ENCODE measurements at places on chromosomes 13 and 19.

- no peak for DNase-seq
Measured at GRCh38 chr13:34357435-34358232, 539.7 kb downstream of the RFC3 start.

DNA sequence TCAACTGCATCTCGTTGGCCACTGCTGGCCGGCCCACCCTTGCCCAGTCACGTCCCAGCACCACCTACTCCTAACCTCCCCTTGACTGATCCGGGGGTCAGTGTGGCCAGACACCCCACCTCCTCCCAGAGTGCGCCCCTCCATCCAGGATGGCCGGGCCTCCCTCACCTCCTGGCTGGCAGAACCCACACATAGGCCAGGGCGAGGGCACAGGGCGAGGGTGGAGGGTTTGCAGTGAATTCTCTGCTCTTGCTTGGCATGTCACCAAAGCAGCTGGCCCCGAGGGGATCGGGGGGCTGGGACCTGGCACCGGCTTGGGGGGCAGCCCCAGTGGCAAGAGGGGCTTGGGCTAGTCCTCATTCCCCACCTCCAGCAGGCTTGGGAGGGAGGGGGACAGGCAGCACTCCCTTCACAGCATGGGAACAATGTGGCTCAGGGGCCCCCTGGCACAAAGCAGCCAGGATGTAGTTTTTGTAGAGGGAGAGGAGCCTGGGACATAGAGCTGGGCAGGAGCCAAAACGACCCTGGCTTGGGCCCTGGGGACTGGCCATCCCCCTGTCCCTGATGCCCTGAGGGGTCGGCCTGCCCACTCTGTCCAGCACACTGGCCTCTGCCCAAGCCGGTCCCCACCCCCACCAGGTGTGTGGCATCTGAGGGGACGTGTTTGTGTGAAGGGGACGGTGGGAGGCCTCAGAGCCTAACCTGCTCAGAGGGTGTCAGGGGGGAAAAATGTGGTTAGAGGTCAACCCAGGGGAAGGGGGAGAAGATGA lies 28.5 kb upstream of the ASF1B start:
- DNase-seq = no peak

GRCh38 chr19:6198896-6199239 lies 63.4 kb downstream of the ACSBG2 start:
- DNase-seq = no peak

- no peak for DNase-seq
Measured at GRCh38 chr19:19750842-19751790, 18.2 kb upstream of the ZNF14 start.

DNA sequence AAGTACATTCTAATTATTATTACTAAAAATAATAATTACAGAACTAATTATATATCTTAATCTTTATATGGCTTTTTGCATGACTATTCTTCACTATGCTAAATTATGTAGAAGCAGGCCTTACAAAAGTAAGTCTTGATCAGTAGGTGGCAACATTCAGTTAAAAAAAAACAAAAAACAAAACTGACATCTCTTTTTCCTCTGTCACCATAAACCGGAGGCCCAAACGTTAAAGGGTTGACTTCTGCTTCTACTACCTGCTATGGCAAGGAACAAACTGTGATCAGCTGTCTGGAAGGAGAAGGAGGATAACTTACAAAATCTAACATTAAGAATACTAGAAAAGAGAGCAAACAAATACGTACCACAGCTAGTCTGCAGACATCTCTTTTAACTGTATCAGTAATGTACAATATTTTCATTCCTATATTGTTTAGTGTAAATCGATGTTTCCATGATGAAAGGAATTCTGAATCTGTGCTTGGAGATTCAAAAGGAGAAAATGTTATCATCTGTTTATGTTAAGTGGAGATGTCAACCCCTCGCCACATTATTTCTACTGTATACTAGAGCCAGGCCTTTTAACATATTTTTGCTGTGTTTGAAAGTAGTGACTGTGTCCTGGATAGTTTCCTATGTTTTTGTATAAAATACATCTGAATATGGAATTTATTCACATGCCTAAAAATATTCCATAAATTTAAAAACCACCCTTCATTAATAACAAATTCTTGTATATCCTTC lies 1525.4 kb downstream of the SLITRK1 start:
- DNase-seq = no peak

Measured in hematopoietic multipotent progenitor cell treated with erythropoietin and hydrocortisone succinate and interleukin-3 and kit ligand, for 15 days (in vitro differentiated cells).